ENCODE measurements at places on chromosomes 11 and 22.
A peak's percentile ranks its signal among the peaks of the same experiment; 100 is the strongest.

DNA sequence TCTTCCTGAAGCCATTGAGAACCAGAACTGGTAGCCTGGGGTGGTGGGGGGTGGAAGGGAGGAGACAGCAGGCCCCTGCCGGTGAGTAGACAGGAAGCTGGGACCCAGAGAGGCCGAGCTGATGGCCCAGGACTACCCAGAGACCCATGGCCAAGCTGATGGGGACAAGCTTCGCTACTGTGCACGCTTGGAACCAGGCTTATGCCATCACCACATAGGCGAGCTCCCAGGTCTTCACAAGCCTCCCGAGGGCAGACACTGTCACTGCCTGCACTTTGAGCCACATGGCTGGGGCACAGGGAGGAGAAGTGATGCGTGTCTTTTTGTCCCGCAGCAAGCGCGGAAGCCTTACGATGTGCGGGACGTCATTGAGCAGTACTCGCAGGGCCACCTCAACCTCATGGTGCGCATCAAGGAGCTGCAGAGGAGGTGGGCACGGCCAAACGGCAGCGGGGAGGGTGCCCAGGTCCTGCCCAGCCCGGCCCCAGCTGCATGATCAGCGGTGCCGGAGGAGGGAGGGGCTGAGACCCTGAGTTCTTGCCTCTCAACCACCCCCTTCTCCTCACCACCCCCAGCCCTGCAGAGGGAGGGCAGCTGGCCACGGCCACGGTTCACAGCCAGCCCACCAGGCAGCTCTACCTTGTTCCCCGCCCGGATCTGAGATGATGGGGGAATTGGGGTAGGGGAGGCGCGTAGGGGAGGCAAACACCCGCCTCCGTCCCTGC is 76.0 kb upstream of the KCNQ1OT1 start:
- no peak for DNase-seq

DNA sequence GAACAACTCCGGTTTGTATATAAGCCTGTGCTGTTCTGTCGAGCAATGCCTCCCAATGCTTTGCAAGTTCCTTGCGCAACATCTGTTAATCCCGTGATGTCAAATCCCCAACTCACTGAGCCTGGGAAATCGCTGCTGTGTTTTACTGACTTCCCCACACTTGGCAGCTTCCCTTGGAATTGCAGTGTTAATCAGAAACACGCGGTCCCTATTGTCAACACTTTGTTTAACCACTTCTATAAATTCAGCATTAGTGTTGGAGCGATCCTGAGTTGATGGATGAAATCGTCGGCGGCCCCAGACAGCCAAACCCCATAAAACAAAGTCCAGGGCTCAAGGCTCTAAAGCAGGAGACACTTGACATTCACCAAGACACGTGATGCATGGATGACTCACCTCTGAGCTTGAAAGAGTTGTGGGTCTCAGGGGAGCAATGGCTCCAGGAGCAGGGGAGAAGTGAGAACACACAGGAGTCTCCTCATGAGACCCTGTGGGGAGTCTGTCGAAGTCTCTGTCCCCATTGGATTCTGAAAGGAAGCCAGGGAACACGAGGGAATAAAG is 555.3 kb downstream of the MIAT start:
- no peak for DNase-seq

GRCh38 chr11:45454917-45455401 is 168.8 kb upstream of the SYT13 start:
- DNase-seq, result no peak

GRCh38 chr11:5204787-5205186 is 4.3 kb upstream of the OR51V1 start:
- DNase-seq, result no peak

GRCh38 chr11:3152471-3153110 is 12.5 kb downstream of the OSBPL5 start:
- no peak for DNase-seq

- DNase-seq, result no peak
These were observed 182.0 kb downstream of the CWF19L2 start for GRCh38 chr11:107275632-107276031.

- DNase-seq, result peak; percentile 46
These were observed 106.8 kb downstream of the RBFOX2 start for GRCh38 chr22:35921777-35922176.

DNA sequence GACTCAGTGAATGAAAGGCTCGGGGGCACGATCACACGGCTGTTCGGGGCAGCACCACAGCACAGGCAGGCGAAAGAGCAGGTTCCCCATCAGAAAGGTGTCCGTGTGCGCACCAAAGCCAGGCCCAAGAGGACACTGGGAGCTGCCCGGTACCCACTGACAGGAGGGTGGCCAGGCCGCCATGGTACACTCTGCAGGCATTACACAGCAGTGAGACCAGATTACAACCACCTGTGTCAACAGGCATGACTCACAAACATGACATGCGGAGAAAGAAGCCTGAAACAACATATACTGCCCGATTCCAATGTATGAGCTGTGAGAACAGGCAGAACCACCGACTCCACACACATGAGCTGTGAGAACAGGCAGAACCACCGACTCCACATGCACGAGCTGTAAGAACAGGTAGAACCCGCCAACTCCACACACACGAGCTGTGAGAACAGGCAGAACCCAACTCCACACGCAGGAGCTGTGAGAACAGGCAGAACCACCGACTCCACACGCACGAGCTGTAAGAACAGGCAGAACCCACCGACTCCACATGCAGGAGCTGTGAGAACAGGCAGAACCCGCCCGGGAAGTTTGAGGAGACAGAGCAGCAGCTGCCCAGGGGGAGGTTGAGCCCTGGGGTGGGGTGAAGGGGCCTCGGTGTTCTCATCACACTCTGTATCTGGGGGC is 32.6 kb downstream of the KIAA0930 start:
- no peak for DNase-seq

GRCh38 chr11:128551611-128552335 is 35.6 kb downstream of the ETS1 start:
- peak; percentile 45 for DNase-seq

DNA sequence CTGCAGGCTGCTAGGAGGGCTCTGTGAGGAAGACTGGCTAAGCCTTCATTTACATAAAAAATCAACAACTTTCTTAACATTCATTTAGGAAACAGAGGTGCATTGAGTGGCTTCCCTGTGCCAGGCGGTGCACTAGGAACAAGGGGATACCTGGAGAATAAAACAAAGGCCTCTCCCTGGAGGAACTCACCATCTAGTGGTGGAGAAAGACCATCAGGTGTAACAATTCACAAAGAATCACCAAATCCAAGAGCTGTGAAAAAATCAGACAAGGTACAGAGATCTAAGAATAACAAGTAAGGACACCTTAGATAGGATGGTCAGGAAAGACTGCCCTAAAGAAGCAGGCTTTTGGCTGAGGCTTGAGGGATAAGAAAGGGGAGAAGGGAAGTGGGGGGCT is 40.3 kb downstream of the CSNK2A3 start:
- no peak for DNase-seq

DNA sequence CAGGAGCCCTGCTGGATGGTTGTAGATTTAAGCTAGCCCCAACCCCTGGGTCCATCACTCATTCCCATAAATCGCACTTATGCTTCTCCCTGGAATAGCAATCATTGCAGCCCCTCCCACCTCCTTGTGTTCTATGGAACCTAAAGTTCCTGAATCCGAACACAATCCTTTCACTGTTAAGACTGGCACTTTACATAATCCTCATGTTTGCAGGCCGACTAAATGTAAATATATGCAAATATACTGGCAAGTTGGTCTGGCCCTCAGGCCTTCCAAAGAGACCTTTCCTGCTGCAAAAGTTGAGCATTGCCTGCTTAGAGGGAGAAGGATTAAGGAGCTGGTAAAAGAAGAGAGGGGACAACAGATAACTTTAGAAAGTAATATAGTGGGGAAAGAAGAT is 892.9 kb downstream of the OPCML start:
- DNase-seq, result no peak

DNA sequence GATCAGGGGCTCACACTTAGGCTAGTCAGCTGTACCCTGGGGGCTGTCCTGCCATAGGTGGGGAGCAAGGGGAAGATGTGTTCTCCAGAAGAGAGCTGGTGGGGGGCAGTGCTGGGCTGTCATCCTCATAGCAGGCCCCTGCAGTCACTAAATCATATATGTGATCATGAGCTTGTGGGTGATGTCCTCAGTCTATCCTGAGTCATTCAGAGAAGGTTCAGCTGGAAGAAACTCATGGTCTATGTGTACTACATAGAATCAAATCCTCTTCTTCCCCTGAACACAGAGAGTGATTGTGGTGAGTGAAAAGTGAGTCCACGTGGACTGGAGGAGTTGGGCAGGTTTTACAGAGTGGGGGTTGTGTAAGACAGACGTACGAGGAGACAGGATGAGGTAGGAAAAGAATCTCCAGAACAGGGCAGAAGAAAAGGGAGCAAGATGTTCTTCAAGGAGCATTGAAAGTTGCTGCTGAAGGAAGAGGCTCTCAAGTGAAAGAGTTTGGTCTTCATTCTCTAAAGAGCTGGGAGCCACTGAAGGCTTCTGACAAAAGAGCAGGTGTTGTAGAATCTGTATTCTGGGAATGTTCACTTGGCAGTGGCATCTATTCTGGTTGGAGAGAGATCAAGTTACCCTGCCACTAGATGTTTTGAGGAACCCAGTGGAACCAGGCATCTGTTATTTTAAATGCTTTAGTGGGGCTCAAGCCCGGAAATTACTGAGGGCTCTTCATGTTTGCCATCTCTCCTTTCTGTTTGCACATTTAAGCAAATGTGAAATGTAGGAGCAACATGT is 68.9 kb downstream of the C22orf31 start:
- DNase-seq, result no peak

- no peak for DNase-seq
These were observed 64.2 kb downstream of the KREMEN1 start for GRCh38 chr22:29136782-29137700.

GRCh38 chr22:49344161-49344560 is 483.5 kb downstream of the BRD1 start:
- DNase-seq, result no peak

DNA sequence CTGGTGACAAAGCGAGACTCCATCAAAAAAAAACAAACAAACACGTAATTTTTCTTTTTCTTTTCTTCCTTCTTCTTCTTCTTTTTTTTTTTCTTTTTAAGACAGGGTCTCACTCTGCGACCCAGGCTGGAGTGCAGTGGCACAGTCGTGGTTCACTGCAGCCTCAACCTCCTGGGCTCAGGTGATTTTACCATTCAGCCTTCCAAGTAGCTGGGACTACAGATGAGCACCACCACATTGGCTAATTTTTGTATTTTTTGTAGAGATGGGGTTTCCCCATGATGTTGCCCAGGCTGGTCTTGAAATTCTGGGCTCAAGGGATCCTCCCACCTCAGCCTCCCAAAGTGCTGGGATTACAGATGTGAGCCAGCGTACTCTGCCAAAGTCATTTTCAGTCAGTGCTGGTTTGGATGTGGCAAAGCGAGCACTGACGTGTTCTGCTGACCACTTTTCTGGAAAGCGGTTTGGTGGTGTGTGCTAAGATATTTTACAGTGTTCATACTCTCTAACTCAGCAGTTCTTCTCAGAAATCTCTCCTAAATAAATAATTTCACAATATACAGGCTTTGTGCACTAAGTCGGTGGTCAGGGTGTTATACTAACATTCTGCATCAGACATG is 10.7 kb downstream of the FAM118A start:
- DNase-seq, result no peak

GRCh38 chr11:63877658-63878241 is 38.8 kb downstream of the MARK2 start:
- DNase-seq, result no peak

DNA sequence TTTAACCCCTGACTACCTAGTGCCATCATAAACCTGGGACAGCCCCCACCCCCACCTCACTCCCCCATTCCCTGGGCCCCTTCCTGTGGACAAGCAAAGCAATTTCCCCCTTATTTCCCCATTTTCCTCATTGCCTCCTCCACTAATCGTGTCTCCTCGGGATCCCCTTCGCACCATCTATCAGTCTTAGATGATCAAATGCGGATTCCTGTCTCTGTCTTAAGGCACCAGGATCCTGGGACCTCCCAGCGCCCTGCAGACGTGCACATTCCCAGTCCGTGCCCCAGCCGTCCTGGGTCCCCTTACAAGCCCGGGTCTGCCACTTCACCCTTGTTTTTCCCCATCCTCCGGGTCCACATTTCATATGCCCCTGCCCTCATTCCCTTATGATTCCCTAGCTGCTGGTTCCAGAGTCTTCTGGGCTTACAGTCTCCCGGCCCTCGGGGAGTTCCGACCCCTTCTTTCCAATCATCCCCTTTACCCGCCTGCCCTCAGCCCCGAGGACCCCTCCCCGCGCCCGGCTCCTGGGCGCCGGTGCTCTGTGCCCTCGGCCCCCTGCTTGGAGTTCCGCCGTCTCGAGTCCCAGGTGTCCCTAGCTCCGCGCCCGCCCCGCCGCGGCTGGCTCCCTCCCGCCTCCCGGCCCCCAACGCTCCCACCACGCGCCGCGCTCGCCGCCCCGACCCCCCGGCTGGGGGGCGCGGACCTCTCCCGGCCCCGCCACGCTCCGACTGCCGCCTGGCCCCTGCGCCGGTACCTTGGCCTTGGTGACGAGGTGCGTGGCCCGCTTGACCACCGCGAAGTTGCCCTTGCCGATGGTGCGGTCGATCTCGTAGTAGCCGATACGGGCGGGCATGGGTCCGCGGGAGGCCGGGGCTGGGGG is 599 bp downstream of the SIK3 start:
- peak; percentile 48 for DNase-seq

DNA sequence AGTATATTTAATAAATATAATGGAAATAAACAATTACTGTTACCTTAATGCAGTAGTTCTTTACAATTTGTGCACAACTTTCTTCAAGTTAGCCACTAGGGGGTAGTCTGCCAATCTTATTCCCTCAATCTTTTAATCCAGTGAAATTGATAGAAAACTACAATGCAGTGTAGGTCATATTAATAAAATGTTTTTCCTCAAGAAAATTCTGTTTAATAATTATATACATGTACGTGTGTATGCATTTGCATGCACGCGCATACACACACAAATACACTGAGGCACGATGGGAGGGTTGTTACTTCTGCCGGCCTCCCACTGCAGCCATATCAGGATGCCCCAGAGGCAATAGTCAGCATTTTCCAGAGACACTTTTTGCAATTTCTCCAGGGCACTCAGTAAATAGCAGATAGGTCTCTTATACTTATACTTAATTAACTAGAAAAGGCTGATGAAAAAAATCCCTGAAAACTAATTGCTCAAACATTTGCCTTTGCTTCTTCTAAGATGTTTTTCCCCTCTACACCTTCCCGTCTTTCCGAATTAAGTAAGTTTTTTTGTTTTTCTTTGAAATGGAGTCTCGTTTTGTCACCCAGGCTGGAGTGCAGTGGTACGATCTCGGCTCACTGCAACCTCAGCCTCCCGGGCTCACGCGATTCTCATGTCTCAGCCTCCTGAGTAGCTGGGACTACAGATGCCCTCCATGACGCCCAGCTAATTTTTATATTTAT is 3.1 kb downstream of the GAB2 start:
- DNase-seq, result no peak

Data from stimulated activated CD4-positive, alpha-beta T cell treated with anti-CD3 and anti-CD28 coated beads, Interleukin-15, amount 100 ng/mL, for 24 hours (primary cell).